Calu3 (cell line): ENCODE measurements at places on chromosomes 7 and 10. TPM values are rescaled to one million over a fixed set of nuclear protein-coding genes. Genes with fewer than 3 reads are reported as not detected.

DNA sequence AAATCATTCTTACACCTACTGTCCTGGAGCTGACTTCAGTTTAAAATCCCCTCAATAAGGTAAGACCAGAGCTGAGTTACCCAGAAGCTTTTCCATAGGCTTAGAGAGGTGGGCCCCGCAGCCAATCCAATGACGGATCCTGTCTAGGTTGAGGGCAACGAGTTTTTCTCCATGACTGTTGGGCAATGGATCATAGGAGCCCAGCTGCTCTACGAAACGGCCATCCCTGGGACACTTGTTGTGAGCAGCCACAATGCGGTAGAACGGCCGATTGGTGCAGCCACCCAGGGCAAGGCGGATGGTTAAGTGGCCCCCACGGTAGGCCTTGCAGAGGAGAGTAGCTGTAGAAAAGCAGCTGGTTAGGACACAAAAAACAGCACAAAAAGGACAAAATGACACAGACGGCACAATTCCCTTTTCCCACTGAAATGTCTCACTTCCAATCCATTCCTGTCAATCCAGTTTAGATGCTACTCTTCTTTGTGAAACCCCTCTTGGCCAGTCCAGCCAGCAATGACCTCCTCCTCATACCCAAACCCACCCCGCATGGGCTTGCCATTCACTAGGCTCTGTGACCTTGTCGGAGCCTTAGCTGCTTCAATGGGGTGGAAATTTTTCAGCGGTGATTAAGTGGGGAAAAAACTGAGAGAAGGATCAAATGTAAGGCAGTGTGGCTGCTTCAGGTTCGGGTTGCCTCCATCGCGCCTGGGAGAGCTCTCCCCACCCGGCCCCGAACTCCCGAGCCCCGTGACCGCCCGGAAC is 580 bp downstream of the MRPS16 start:
- no peak for DNase-seq

DNA sequence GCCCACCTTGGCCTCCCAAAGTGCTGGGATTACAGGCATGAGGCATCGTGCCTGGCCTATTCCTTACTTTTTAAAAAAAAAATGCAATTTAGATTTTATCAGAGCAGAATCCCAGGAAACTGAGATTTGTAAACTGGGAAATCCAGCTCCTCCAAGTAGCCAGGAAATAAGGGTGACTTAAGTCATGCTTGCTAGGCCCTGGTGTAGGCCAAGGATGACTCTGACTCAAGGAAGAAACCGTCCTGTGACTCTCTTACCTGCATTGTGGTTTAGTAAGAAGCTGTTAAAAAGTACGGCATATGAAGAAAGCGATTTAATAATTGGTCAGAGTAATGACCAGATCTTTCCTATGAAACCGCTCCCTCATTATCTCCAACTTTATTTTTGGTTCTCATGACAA is 10.2 kb downstream of the PFKP start:
- no peak for DNase-seq

DNA sequence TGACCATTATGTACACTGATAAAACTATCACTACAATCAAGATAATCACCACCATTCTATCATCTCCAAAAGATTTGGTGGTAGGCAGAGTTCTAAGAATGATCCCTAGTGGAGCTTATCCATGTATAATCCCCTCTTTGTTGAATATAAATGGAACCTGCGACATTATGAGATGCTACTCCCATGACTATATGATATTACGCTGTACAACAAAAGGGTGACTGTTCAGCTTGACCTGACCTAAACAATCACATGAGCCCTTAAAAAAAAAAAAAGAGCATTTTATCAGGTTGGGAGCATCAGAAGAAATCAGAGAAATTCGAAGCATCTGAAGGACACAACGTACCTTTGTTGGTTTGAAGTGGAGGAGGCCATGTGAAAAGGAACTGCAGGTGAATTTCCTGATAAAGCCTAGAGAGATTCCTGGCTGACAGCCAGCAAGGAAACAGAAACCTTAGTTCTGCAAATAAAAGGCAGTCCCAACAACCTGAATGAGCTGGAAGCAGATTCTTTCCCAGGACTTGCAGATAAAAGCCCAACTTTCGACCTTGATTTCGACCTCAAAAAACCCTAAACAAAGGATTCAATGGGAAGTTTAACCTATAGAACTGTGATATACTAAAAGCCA is 270.7 kb downstream of the ADRA2A start:
- peak; percentile 63 for DNase-seq

DNA sequence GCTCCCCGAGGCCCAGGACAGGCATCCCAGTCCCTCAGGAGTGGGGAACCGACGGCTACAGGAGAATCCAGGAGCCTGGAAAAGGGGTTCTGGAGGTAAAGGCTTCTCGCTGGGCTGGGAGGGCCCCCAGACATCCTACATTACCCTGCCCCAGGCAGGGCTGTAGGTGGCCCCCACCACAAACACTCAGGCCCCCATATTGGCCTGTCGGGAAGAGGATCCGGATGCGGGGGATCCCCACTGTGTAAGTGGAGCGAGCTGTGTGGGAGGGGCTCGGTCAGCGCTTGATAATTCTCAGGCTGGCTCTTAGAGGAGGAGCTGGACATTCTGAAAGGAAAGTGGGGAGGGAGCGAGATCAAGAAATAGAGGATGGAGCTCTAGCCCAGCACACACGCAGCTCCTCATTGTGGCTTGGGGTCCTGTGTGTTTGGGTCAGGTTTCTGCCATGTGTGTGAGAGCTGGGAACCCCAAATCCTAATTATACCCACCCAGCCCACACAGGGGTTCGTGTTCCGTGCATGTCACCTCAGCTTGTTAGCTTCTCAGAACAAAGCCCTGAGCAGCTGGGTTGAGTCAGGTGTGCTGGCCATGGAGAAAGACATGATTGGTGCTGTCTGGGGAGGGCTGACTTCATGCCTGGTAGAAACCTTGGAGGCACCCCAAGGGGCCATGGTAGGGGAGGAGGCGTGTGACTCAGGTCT is 49.4 kb downstream of the ZNF467 start:
- DNase-seq = no peak

GRCh38 chr7:134495546-134495945 is 31.8 kb upstream of the AKR1B10 start:
- no peak for DNase-seq

GRCh38 chr10:51244309-51244708 is 170.0 kb downstream of the PRKG1 start:
- DNase-seq = no peak

DNA sequence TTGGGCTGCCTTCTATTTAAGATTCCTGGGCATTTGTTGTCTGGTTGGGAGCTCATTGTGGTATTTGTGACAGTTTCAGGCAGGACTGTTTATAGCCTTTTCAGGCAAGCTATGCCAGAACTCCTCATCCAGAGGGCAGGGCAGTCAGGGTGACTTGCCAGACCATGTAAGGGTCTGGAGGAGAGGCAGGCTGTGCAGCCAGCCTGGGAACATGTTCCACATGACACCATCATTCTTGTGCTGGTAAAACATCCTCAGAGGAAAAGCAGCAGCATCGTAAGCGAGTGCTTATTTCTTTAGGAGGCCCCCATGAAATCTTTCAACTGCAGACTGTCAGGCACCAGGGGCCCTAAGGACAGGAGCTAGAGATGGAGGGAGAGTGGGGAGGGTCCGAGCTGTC is 44.0 kb upstream of the SORBS1 start:
- DNase-seq = no peak

DNA sequence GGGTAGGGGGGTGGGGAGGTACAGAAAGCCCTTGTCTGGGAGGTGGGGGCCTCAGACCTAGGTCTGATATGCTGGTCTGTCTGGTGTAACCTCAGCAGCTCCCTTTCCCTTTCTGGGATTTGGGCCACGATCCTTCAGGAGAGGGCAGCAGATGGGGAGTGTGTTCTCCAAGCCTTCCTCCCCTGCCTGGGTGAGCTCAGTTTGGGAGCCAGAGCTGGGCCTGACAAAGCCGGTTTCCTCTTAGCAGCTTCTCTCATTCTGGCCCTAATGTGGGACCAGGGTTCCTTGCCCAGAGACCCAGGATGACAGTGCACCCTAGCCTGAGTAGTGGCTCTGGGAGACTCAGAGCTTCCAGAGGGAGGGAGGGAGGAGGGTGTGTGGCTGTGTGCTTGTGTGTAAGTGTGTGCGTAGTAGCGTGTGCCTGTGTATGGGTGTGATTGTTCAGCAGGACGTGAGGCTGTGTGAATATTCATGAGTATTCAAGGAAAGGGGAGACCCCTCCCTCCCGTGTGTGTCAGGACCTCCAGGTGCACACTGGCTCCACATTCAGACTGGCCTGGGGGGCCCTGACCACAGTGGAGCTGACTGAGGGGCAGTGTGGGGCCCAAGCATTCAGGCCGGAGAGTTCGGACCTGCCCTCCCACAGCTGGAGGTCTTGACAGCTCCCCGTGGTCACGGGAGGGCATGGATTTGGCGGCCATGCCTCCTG is 96.5 kb downstream of the ZMIZ1 start:
- no peak for DNase-seq

DNA sequence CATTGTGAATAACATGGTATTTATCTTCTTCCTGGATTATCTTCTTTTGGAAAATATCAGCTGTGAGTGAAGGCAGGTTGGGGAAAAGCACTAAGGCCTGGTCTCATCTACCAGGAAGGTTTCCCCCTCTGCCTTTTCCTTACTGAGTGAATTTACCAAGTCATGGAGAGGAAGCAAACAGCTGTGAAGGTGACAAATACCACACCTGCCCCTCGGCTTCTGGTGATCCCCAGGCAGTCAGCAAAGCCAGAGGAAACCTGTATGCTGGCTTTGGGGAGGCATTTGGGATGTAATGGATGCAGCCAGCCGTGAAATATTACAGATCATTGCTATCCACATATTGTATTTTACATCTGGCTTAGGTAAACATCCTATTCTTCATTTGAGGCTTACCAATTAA is 24.2 kb downstream of the POM121L12 start:
- DNase-seq = no peak

- peak; percentile 50 for DNase-seq
These were observed 18.3 kb upstream of the HBP1 start for GRCh38 chr7:107150375-107151073.

GRCh38 chr7:79334841-79335240 is 118.6 kb downstream of the MAGI2 start:
- DNase-seq = no peak

DNA sequence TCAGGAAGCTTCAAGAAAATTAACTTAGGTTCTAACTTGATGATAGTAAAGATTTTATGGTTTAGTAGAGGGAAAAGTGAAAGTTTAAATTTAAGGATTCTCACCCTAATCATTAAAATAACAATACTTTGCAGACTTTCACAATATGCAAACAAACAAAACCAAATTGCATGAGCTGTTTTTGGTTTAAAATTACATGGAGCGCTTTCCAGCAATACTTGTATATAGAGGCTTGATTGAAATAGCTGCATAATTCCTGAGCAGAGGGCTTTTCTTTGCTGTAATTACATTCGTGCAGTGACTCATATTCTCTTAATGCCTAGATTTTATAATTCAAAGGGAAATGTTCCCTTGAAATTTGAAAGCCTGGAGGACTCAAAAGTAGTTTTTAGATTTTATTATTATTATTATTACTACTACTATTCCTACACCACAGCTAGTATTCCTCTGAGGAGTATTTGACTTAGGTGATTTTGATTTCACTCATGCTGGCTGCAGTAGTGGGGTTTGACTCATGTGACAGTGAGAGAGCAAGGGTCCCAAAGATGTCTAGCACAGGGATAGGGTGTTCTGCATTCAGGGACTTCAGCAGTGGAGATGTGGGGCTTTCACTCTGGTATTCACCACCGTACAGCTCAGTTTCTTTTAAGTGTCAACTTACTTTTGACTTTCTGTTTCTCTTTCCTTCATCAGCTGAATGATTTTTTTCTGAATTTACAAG is 138.1 kb downstream of the ADAM22 start:
- DNase-seq = no peak

DNA sequence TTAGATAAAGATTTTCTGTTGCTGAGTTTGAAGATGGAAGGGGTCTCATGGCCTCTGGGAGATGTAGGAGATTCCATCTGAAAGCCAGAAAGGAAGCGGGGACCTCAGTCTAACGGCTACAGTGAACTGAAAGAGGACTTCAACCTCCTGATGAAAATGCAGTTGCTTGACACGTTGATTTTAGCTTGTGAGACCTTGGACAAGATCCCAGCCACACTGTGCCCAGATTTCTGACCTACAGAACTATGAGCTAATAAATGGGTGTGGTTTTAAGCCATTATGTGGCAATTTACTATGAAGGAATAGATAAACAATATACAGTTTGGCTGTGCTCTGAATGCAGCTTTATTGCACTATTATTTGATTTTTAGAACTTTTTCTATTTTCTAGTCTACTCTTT is 342.3 kb upstream of the SEMA3D start:
- no peak for DNase-seq

- no peak for DNase-seq
These were observed 184.1 kb downstream of the ELFN1 start for GRCh38 chr7:1853986-1854865.

DNA sequence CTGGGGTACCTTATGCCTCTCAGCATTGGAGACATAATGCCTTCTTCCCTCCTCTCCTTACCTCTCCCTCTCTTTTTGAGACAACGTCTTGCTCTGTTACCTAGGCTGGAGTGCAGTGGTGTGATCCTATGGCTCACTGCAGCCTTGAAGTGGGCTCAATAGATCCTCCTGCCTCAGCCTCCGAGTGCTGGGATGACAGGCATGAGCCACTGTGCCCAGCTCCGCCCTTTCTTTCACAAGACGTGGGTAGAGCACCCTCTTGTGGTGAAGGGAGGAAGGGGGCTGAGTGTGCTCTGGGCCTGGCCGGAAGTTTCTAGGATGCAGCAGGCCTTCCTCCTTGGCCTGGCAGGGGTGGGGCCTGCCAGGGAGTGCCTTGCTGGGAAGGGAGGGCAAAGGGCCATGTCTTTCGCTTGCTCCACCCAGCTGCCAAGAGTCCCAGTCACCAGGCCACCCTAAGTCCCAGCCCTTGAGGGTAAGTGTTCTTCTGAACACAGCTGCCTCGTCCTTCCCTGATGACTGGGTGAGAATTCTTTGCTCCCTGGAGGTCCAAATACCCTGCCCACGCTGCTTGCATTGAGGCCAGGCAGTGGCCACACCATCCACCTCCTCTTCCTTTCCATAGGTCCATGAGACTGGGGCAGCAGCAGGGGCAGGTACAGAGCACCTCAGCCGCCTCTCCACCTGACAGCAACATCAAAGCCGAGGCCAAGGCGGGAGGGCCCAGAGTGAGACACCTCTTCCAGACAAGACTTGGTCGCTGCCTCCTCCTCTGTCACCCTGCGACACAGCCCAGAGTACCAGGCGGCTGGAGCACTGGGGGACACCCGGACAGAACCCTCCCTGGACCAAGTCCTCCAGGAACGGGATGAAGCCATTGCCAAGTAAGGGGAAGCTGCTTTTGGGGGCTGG is 3.7 kb downstream of the ABHD11 start:
- peak; percentile 89 for DNase-seq

- DNase-seq = no peak
These were observed 439 bp downstream of the IQUB start for GRCh38 chr7:123533929-123534382.

DNA sequence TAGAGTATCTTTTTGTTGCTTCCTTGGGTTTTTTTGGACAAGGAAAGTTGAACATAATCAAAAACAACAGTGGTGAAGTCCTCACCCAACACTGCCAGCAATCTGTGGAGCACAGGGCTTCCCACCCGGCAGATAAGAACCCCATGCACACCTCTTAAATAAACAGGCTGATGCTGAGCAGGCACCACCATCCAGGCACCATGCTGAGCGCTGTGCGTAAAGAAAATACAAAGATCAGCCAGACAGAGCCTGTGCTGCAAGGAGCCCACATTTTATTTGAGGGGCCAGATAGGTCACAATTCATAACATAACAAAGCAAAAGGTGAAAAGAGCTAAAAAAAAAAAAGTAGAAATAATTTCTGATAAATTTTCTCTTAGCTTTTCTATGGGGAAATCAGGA is 231.2 kb downstream of the PTPRN2 start:
- DNase-seq = no peak

Gene OPN1SW
- not detected in 2 replicates for total RNA-seq

Gene AASS
- 12.7 and 18.7 TPM in 2 replicates for total RNA-seq

Gene HABP2
- 0.59 and 1.0 TPM in 2 replicates for total RNA-seq

Gene LRRTM3
- not detected in 2 replicates for total RNA-seq

Gene CLDN4
- total RNA-seq = 283 and 325 TPM in 2 replicates
